ENCODE measurements at places on chromosomes 5 and 9.
A peak's percentile ranks its signal among the peaks of the same experiment; 100 is the strongest.

GRCh38 chr5:178449163-178450070, 140.8 kb downstream of the COL23A1 start:
- no peak for DNase-seq

GRCh38 chr9:127333221-127334064, 63.5 kb upstream of the SLC2A8 start:
- no peak for DNase-seq

DNA sequence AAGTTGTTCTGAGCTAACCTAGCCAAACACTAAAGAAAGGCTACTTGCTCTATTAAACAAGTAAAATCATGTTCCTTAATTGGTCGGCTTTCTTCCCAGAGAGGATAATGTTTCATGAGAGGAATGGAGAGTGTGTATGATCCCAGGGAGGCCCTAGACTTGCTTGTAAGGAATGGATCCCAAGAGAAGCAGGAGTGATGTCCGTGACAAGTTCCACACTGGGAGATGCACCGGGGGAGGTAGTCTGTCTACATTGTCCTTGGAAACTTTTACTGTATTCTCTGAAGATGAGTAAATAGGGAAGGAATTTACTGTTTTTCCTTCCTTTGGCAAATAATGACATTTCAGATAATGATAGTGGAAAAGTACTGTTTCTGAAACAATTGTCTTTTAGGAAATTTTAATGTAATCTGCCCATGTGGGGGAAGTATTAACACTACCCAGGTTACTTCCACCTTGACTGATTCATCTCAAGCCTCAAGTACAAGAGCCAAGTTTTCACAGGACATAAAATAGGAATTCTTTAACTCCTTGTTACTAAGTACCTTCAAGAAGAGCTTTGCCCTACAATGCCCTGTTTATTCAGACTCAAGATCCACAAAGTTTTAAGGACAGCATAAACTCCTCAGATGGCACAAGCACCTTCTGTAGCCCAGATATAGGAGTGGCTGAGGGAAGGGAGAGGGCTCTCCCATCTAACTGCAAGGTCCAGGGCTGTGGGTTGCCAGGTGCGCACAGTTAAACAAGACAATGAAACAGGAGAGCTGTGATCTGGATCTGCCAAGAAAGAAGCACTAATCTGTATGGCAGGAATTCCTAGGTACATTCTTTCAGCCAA, 152.1 kb downstream of the GNA14 start:
- DNase-seq: no peak

DNA sequence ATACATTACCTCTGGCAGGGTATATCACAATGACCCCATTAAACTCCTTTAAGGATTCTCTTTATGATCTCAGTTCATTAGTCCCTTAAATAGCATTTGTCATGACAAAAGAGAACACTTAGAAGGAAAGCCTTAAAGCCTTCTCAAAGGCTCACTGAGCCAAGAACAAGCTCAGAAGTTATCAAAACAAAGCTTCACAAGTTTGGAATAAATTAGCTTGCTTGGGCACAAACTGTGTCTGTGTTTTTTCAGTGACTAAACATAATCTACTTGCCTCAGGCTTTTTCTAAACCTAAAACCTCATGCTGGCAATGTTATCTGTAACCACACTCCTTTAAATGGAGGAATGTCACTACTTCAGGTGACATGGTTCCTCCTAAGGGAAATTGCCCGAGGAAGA, 1114.9 kb upstream of the C9orf72 start:
- DNase-seq: no peak

DNA sequence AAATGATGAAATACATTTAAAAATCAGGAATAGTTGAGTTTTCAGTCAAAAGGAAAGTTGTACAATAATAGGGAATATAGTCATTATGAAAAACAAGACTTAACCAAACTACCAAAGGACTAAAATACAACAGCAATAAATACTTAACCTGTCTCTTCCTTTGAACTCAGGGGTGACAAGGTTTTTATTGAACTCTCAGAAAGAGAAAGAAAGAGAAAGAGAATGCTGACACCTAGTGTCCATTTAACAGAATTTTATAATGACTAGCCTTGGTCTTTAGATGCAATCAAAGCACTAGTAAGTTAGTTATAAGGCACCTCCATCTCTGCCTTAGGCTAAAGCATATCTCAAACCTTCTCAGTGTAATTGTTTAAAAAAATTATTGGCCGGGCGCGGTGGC, 47.5 kb downstream of the UIMC1 start:
- DNase-seq: peak; percentile 11

DNA sequence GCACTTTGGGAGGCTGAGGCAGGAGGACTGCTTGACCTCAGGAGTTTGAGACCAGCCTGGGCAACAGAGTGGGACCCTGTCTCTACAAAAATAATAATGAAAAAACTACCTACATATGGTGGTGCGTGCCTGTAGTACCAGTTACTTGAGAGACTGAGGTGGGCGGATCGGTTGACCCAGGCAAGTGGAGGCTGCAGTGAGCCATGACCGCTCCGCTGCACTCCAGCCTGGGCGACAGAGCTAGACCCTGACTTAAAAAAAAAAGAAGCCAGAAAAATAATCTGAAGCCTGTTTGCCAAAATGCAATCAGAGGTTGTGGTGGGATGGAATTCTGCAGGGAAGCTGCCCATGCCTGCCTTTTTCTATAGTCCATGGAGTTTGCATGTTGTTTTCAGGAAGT, 50.4 kb upstream of the GGTA1 start:
- no peak for DNase-seq

All from SHP77 treated with DMSO at 0.1 percent for 48 hours (cell line).